ENCODE measurements at places on chromosomes 16 and 17.

GRCh38 chr17:82291582-82292250 is 18.2 kb upstream of the CSNK1D start:
- no peak for DNase-seq

DNA sequence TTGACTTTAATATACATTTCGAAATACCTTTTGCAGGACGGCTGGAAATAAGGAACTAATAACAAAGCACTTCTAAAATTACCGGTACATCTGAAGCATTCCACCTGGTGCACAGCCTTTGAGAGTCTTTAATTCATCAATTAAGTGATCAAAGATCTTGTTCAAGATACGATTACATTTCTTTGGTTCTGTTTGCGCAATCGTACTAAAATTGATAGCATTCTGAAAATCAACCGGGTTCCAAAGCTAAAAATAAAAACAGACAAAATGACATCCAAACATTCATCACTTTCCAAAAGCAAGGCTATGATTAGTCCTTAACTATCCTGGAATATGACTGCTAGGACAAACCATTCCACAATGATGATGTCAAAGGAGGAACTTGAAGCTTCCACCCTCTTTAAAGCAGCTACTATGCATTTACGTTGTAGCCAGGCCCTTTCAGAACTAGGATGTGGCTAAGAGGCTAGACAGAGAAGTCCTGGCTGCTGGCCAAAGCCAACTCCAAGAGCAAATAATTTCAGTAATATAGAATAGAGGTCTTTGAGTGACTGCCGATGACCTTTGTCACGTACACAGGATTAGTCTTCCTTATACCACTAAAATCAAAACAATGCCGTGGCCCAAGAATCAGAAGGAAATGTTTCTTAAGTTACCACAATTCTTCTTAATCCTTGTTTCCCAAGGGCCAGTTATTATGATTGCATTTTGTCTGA is 299.8 kb upstream of the PSMD7 start:
- DNase-seq = no peak

DNA sequence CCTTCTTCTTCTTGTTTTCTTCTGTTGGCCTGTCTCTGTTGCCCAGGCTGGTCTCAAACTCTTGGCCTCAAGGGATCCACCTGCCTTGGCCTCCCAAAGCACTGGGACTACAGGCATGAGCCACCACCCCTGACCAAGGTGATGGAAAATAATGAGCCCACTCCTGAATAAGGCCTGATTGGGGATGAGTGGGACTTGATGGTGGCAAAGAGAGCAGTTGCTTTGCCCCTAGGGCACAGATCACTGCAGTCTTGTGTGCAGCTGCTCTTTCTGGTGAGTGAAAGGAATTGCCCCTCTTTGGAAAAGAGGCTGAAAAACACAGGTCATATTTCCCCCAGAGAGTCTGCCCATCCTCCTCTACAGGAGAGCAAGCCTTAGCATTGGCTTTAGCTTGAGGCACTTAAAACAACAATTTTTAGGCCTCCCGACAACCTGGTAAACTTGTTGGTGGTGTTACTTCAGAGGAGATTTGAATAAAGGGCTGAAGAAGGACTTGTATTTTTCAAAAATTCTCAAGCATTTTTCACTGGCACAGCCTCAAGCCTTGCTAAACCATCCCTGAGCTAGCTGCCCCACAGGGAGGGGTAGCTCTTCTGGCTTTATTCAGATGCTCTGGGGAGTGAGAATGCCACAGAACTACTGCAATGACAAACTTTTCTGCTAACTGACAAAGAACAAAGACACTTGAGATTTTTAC is 6.1 kb upstream of the PDP2 start:
- no peak for DNase-seq

- no peak for DNase-seq
Measured at GRCh38 chr16:88415381-88415705, 32.6 kb downstream of the ZNF469 start.

DNA sequence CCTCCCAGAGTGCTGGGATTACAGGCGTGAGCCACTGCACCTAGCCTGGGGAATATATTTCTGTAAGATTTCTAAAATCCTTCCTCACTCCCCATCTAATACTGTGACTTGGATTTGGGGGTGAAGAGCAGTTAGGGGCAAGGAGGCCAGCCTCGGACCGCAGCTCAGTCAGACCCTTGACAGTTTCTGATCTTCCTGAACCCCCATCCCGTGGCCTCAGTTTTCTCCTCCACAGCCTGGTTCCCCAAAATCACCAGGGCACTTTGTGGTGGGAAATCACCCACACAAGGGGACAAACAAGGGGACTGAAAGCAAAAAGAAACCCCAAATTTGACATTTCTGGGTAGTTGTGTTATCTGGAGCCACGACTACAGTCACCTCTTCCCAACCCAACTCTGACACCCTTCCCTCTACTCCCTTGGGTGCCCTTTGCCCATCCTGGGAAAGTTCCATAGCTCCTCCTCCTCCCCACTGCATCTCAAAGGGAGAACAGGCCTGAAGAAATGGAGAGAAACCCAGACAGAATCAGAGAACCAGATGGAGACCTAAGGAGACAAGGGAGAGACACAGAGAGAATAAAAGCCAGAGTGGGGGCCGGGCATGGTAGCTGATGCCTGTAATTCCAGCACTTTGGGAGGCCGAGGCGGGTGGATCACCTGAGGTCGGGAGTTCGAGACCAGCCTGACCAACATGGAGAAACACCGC is 2.8 kb upstream of the STAT5A start:
- no peak for DNase-seq

GRCh38 chr16:24935336-24935735 is 79.8 kb downstream of the ARHGAP17 start:
- no peak for DNase-seq

DNA sequence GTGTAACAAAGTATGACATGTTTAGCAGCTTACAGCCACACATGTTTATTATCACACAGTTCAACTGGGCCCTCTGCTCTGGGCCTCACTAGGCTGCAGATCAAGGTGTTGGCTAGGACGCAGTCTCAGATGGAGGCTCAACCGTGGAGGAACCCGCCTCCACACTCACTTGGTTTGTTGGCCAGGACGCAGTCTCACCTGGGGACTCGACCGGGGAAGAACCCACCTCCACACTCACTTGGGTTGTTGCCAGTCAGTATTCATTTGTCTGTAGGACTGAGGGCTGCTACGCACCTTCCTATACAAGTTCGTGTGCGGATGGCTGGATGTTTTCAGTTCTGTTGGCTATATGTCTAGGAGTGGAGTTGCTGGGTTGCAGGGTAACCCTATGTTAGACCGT is 240.7 kb upstream of the CIBAR2 start:
- no peak for DNase-seq

- no peak for DNase-seq
Measured at GRCh38 chr17:4177806-4178205, 34.8 kb downstream of the CYB5D2 start.

- no peak for DNase-seq
Measured at GRCh38 chr16:4925791-4926190, 11.2 kb downstream of the PPL start.

- DNase-seq = no peak
Measured at GRCh38 chr17:8846768-8847211, 20.7 kb downstream of the PIK3R6 start.

GRCh38 chr17:60091109-60091508 is 12.4 kb upstream of the HEATR6 start:
- DNase-seq = no peak

- no peak for DNase-seq
Measured at GRCh38 chr16:88469615-88470395, 16.7 kb downstream of the ZFPM1 start.

DNA sequence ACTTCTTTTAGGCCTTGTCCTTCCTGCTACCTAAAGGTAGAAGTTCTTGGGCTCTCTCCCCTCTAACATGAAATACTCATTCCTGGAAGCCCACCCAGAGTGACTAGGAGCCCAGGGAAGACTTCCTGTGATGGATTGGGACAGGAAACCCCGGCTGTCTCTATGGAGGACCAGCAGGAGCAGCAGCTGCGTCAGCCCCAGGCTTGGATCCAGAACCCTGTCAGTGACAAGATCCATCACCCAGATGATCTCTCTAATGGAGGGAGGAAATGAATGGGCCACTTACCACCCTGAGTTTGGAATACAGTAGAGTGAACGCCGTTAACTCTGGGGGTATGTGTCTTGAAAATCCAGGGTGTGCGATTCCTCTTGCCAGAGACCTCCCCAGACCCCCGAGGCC is 195.7 kb upstream of the WSCD1 start:
- no peak for DNase-seq

DNA sequence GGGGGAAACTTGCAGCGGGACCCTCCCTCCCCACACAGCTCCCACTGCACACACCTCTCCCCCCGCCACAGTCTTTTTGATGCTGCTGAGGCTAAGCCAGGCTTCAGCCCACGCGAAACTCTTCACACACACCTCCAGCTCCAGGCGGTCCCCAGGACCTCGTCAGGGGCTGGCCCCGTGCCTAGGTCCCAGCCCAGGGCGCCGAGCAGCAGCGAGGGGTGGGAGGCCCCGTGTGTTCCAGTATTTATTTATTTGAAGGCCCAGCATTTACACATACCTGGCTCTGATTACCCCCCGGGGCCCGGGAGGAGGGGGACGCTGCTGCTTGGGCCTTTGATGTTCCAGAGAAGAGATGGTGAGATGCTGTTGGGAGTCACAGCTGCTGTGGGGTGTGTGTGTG is 44.9 kb upstream of the DLX4 start:
- DNase-seq = no peak

GRCh38 chr17:68443972-68444464 is 13.3 kb downstream of the WIPI1 start:
- DNase-seq = no peak

DNA sequence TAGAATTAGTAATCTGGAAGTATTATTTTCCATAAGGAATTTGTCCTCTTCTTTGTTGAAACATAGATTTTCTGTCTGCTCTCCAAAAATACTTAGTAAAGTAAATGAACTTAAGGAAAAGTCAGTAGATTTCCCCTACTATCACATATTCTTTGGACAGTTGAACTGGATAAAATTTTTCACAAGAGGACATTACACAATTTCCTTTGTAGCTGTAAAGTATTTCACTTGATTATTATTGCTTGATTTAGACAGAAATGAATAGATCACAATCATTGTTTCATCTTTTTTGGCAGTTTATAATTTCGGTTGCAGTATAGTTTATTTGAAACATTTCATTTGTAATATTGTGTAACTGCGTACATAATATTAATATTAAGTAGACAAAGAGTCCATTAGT is 12.5 kb downstream of the CYB5B start:
- no peak for DNase-seq

DNA sequence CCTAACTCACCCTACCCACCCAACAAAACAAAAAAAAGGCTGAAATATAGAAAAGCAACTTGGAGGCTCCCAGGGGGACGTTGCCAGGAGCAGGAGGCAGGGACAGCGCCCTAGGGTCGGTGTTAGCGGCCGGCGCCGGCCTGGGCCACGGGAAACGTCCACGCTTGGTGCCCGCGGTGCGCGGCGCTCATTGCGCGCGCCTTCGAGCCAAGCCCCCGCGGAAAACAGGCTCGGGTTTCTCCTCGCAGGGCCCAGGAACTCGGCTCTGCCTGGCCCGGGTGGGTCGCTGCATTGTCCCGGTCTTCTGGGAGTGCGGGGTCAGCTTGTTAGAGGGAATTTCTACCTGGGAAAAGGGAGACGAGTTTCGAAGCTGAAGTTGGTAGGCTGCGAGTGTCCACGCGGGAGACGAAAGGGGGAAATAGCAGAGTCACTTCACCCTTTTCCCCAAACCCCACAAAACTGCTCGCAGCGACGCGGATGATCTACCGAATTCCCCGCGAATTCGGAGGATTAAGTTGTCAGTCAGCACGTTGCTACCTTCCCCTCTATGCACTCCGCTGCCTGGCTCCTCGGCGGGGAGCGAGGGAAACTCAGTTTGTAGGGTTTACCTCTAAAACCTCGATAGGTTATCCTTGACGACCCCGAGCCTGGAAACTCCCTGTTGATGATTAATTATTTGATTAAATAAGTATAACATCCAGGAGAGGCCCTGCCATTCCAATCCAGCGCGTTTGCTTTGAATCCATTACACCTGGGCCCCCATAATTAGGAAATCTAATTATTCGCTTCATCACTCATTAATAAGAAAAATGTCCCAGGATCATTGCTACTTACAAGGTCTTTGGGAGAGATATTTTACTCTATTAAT is 751 bp upstream of the FOXC2 start:
- DNase-seq = no peak

- DNase-seq = no peak
Measured at GRCh38 chr16:79717333-79718137, 117.0 kb upstream of the MAF start.

GRCh38 chr17:31497994-31498826 is 106.7 kb downstream of the RAB11FIP4 start:
- DNase-seq = no peak

GRCh38 chr17:77354420-77354669 is 213.6 kb downstream of the SEC14L1 start:
- no peak for DNase-seq

DNA sequence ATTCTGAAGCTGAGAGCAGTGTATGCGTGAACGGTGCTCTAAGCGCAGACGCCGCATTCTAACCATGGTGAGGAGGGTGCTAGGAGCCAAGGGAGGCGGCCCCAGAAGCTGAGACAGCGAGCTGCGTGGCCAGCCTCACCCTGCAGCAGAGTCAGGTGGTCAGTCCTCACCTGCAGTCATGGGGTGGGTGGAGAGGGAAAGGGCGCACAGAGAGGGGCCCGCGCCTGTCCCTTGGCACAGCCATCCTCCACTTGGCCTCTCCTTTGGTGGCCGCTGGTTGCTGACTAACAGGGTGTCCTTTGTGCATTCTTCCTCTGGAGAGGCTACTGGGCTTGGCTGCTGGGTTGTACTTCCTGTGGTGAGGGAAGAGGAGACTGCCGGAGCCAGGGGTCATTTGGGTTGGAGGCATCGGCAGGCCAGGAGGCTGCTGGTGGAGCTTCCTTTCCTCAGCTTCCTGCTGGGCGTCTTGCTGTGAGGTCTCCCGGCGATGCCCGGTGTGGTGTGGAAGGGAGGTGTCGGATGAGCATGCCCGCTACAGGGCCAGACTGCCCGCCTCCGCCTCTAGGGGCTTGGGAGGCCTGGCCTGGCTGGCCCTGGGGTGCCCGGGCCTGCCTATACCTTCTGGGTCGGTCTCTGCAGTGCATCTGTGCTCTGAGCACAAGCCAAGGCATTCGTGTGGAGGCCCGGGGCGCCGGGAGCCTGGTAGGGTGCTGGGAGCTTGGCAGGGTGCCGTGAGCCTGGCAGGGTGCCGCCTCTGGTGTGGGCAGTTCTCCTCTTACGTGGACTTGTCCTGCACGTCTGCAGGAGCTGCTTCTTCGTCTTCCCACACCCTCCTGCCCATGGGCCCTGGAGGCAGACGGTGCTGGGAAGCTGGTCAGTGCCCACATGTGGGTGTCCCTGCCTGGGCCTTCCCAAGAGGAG is 17.4 kb downstream of the RNF213 start:
- DNase-seq = no peak

GRCh38 chr16:52434224-52434623 is 112.7 kb downstream of the TOX3 start:
- no peak for DNase-seq

GRCh38 chr16:85867189-85867588 is 31.8 kb upstream of the IRF8 start:
- DNase-seq = no peak

DNA sequence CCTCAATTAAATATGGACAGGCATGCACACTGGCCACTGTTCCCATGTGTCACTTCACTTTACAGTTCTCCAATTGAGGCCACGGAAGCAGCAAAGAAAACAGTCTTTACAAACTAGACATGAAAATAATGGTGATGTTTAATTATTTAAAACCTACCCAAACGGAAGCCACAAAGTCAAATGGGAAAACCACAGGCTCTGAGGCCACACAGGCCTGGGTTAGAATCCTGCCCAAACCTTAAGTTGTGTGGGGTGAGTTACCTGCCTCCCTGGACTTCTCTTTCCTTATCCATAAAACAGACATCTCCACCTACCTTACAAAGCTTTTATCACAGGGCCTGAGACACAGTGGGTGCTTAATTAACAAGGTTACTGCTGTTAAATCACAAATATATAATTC is 137.4 kb downstream of the PARN start:
- no peak for DNase-seq

- DNase-seq = no peak
Measured at GRCh38 chr16:65722429-65722828, 600.6 kb upstream of the CDH11 start.
